ENCODE measurements at places on chromosomes 3 and 15. TPM values are rescaled to one million over a fixed set of nuclear protein-coding genes. Genes with fewer than 3 reads are reported as not detected.

Gene MORC1
- total RNA-seq: not detected

Gene PLCH1
- total RNA-seq: 0.11 TPM

Gene RARRES1
- total RNA-seq: 26.2 TPM

Gene NOX5
- total RNA-seq: 0.25 TPM

Gene EPHB1
- 0.12 TPM for total RNA-seq

Gene UNC13C
- total RNA-seq: not detected

Gene GUCA1C
- not detected for total RNA-seq

Gene IL5RA
- total RNA-seq: not detected

Gene TM4SF4
- total RNA-seq: not detected

Gene GPR149
- not detected for total RNA-seq

Gene LINGO1
- total RNA-seq: not detected

Gene POC1A
- total RNA-seq: 24.8 TPM

Gene TRPC1
- total RNA-seq: 51.9 TPM

Gene RAB7A
- 45.2 TPM for total RNA-seq

Gene CILP
- under 0.01 TPM for total RNA-seq

Gene DCLK3
- total RNA-seq: under 0.01 TPM

Gene GP5
- total RNA-seq: under 0.01 TPM

Gene NR1I2
- not detected for total RNA-seq

Gene PLIN1
- 0.22 TPM for total RNA-seq

Gene OIP5
- 12.1 TPM for total RNA-seq

Gene CYP1A2
- total RNA-seq: not detected

Gene LRIG1
- total RNA-seq: 37.7 TPM

Gene TFRC
- 315 TPM for total RNA-seq

Gene FGF12
- total RNA-seq: 0.22 TPM

Gene COLQ
- 0.75 TPM for total RNA-seq

Gene SLC51A
- total RNA-seq: 0.25 TPM

Gene SLTM
- total RNA-seq: 99.8 TPM

Gene ITIH1
- total RNA-seq: not detected

Data from uterine smooth muscle cell (primary cell).